Stomach (tissue), 19 donors: ENCODE measurements at places on chromosomes 2 and 18. TPM values are rescaled to one million over a fixed set of nuclear protein-coding genes. Genes with fewer than 3 reads are reported as not detected.

GKN1 gene
- 2,484 TPM for polyA plus RNA-seq

GRCh38 chr2:45068571-45069140, 59.4 kb upstream of the SIX2 start:
- H3K27ac ChIP-seq: no peak overlapping the region
- no peaks in the 10 kb centered on the region for H3K27me3 ChIP-seq
- H3K4me1 ChIP-seq: no peaks in the 10 kb centered on the region
- H3K4me3 ChIP-seq: no peak overlapping the region
- no peak for DNase-seq
- H3K36me3 ChIP-seq: no peaks in the 10 kb centered on the region

DNA sequence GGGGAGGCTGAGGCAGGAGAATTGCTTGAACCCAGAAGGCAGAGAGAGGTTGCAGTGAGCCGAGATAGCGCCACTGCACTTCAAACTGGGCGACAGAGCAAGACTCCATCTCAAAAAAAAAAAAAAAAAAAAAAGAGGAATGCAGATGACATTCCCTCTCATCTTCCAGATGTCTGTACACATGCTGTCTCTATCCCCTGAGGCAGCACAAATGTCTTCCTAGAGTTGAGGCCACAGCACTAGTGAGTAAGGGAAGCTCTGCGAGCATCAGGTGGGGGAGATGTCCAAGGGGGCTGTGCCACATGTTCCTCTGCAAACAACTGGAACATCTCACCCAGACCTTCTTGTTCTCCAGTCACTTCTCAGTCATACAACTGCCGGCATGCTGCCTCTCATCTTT, 35.6 kb upstream of the LRRC30 start:
- no peaks in the 10 kb centered on the region for H3K36me3 ChIP-seq
- H3K4me1 ChIP-seq: no peaks in the 10 kb centered on the region

GRCh38 chr18:44514106-44514505, 166.6 kb upstream of the SETBP1 start:
- no peak overlapping the region for H3K27ac ChIP-seq
- no peaks in the 10 kb centered on the region for H3K4me1 ChIP-seq
- H3K27me3 ChIP-seq: no peaks in the 10 kb centered on the region
- H3K4me3 ChIP-seq: no peak overlapping the region
- no peak for DNase-seq

GRCh38 chr2:509888-510287, 167.3 kb downstream of the TMEM18 start:
- H3K27ac ChIP-seq: no peak overlapping the region
- no peak for DNase-seq
- no peaks in the 10 kb centered on the region for H3K27me3 ChIP-seq
- H3K4me1 ChIP-seq: no peaks in the 10 kb centered on the region
- no peaks in the 10 kb centered on the region for H3K36me3 ChIP-seq
- no peak overlapping the region for H3K4me3 ChIP-seq

FN1 gene
- polyA plus RNA-seq: 42.0 TPM
